ENCODE measurements at places on chromosomes 5 and 9.
A peak's percentile ranks its signal among the peaks of the same experiment; 100 is the strongest.

- peak; percentile 19 for DNase-seq
Measured at GRCh38 chr5:95913663-95914062, 48.0 kb downstream of the ELL2 start.

DNA sequence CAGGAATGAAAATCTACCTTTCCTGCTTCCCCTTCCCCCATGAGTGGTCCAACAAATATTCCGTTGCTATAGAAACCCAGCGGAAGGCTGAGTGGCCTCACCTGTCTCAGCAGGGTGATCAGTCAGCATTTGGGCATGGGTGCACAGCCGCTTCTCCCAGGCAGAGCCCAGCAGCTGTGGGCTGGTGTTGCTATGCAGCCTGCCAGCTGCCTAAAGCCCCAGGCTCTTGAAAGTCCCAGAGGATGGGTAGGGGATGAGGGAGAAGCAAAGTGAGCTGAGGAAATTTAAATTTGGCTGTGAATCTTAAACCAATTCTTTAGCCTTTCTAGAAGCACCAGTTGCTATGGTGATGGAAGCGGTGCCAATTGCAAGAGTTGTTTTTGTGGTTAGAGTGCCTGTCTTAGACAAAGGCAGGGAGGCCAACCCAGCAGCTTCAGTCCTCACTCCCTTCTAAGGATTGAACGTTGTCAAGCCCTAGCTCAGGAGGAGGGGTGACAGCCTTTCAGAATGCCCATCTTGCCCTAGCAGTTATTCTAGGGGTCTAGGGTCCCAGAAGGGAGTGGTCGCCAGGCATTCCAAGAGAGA lies 151.5 kb upstream of the PITX1 start:
- no peak for DNase-seq

GRCh38 chr5:67459253-67459652 lies 262.7 kb upstream of the CD180 start:
- no peak for DNase-seq

GRCh38 chr9:89029788-89030187 lies 38.5 kb downstream of the S1PR3 start:
- DNase-seq, result no peak

GRCh38 chr9:14401911-14402310 lies 88.0 kb upstream of the NFIB start:
- no peak for DNase-seq

- DNase-seq, result no peak
Measured at GRCh38 chr5:104096451-104096850, 533.9 kb upstream of the NUDT12 start.

- no peak for DNase-seq
Measured at GRCh38 chr9:112760821-112761220, 10.3 kb downstream of the SNX30 start.

GRCh38 chr5:137703565-137703964 lies 32.3 kb downstream of the KLHL3 start:
- no peak for DNase-seq

DNA sequence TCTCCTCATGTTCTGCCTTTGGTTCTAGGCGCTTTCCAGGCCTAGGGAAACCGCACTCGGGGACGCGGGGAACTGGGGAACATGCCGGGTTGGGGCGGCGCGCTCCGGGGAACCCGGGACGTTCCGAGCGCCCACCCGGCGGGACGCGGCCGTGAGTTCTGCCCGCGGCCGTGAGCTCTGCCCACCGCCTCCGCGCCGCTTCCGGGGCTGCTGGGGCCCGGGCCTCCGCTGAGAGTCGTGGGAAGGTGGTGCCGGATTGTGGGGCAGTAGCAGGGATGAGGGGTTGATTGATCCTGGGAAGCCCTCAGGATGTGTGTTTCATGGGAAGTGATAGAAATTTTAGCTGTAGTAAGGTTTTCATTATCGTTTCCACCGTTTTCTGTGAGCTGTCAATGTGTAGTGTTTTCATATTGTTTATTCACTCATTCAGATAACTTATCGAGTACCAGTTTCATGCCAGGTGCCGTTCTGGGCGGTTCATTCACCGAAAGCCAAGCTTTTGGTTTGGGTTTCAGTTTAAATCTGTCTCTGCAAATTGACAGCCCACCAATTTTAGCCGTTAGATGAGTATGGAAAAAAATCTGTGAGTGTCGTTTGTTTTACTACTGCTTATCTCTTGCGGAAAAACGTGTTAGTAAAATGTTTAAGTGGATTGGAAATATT lies 657 bp downstream of the MTRR start:
- no peak for DNase-seq

- no peak for DNase-seq
Measured at GRCh38 chr9:105459336-105459735, 11.5 kb downstream of the FSD1L start.

DNA sequence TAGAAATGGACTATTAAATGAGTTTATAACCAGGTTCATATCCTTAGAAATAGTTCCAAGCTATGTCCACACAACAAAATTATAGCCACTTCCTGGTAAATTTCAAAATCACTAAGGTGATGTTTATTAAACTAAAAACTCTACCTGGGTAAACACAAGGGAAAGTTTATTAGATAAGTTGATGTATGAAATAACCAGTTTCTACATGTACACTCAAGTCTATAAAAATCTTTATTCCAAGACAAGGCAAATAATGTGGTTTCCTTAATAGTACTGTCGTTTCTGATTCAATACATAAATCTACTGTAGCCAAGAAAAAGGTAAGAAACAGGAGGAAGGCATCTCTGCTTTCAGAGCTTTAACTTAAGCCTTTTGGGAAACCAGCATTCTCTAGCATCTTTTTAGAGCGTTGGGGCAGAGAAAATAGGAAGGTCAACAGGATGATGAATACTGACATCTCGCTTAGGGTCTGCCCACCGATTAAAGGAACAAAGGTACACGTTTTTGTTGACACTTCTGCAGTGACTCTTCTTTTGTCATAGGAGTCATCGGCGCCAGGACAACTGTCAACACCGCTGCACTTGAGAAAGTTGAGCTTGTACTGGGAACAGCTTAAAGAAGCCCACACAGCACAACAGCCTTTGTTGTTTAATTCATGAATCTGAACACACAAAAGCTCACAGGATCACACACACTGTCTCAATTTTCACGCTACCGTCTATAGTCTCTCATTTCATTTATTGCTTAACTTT lies 513.6 kb downstream of the SLCO4C1 start:
- no peak for DNase-seq

GRCh38 chr5:135462304-135462703 lies 10.2 kb upstream of the TIFAB start:
- DNase-seq, result peak; percentile 83

GRCh38 chr9:133119103-133119845 lies 1.8 kb downstream of the RALGDS start:
- DNase-seq, result no peak

- no peak for DNase-seq
Measured at GRCh38 chr5:33840927-33841547, 50.8 kb downstream of the ADAMTS12 start.

DNA sequence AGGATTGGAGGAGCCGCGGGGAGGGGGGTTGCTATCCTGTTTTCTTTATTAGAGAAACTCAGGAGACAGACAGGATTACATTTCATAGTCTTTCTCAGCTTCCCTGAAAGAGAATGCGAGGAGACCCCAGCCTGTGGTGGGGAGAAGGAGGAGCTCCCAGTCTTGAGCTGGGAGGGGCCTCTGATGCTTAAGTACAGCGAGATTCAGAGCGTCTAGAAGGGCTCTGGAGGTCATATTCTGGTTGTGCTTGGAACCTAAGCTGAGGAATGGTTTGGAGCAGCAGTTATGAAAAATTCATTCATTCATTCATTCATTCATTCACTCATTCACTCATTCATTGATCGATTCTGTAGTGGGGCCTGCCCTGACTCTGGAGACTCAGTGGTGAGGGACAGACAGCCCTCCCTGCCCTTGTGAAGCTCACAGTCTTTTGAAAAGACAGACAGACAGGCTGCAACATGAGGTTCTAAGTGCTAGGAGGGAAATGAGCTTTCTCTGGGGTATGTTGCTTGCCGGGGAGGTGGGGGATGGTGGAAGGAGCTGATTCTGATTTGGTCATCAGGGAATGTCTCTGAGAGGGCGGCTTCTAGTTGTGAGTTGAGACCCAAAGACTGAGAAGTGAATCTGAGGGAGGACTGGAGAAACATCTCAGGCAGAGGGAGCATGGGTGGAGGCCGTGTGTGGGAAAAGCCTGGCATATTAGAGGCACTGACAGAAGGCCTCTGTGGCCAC lies 2.5 kb upstream of the SPRY4 start:
- DNase-seq, result no peak

- DNase-seq, result no peak
Measured at GRCh38 chr9:130026583-130027340, 16.2 kb downstream of the FNBP1 start.

GRCh38 chr9:112032743-112033142 lies 136.1 kb downstream of the UGCG start:
- DNase-seq, result no peak

DNA sequence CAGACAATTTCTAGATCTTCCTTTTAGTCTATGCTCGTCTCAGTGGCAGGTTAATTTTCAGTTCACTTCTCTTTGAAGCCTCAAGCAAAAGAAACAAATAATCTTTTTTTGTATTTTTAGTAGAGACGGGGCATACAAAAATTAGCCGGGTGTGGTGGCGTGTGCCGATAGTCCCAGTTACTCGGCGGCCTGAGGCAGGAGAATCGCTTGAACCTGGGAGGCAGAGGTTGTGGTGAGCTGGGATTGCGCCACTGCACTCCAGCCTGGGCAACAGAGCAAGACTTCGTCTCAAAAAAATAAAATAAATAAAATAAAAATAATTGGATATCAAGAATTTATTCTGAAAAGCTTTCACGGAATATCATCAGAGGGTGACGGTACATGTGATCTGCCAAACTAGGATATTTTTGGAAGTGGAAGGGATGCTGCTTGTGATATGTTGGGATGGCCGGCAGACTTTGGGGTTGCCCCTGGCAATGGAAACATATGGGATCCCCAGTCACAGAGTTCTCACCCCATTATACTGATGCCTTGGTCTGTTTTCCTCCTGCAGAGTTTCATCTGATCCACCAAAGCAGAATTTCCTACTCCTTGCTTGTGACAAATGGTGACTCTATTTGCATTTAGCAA lies 7.6 kb upstream of the LCP2 start:
- no peak for DNase-seq

DNA sequence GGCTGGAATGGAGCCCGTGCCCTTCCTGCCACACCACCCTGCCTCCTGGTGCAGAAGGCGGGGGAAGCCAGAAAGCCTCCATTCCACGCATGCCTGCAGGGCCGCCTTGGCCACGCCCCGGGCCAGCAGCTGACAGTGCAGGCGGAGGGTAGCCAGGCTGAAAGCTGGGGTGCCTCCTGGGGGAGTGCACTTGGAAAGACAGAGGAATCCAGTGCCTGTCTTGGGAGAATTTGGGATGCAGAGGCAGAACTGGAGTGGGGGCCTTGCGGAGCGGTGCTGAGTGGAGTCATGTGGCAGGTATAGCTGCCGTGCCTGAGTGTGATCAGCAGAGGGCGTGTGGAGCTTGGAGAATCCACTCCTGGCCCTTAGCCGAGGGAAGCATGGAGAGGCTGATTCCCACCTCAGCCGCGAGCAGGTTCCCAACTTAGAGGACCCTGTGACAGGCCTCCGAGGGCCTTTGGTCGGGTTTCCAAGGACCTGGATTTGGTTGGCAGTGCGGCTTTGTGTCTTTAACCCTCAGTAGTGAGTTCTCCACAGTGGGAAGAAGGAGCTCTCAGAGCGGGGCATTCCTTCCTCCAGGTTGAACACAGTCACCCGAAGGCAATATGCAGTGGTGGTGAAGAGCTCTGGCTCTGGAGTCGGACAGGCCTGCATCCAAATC lies 9.1 kb upstream of the URM1 start:
- peak; percentile 87 for DNase-seq

DNA sequence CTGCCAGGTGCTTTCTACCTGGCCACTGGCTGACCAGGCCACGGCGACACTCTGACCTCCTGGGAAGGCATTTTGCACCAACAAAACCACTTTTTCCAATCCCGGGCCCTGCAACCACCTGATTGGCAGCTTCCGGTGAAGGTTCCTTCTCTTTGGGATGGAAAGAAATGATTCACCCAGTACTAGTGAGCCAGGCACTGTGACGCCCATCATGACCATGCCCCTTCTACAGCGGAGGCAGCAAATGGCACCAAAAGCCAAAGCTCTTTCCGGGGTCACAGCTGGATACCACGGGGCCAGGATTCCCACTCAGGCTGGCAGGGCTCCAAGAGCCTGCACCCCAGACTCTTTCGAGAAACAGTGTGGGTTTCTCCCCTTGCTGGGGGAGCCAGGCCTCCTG lies 4.7 kb downstream of the NOTCH1 start:
- no peak for DNase-seq

GRCh38 chr5:80740999-80741398 lies 86.2 kb upstream of the DHFR start:
- no peak for DNase-seq

DNA sequence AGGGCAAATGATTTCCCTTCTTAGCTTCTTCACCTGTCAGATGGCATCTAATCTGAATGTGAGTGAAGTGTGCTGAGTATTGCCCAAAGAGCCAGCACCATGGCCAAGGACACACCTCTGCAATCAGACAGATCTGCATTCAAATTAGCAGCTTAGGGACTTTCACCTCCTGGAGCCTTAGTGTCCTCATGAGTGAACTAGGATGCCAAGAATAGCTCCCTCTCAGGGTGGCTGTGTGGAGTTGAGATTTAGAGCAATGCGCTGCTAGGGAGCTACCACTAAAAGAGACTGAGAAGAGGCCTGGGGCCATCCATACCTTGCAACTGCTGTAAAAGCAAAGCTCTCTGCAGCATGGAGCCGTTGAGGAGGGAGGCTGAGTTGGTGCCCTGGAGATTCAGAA lies 1.4 kb downstream of the CIZ1 start:
- DNase-seq, result no peak
